ENCODE measurements at places on chromosomes 4 and X. TPM values are rescaled to one million over a fixed set of nuclear protein-coding genes. Genes with fewer than 3 reads are reported as not detected.

- no peaks in the 10 kb centered on the region for H3K4me1 ChIP-seq
- DNase-seq, result no peak
- H3K27ac ChIP-seq, result no peak overlapping the region
- H3K4me3 ChIP-seq, result no peak overlapping the region
- H3K27me3 ChIP-seq, result no peaks in the 10 kb centered on the region
Observed at GRCh38 chr4:156505341-156505955, 466.2 kb downstream of the PDGFC start.

DNA sequence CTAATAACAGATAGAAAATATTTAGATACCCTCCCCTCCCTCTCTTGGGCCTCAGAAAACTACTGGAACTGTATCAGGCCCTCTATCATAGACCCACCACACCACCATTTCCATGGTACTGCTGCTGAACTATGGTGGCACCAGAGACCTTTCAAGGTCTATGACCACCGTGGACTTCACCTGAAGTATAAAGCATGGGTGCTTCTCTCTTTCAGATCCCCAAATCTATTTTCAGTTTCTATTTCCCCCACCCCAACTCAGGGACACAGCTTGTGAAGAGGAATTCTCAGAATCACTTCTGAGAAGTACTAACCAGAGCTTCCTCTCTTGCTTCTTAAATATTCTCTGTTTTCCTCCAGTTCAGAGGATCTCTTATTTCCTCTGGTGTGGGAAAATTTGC lies 840.8 kb upstream of the HTR2C start:
- no peak overlapping the region for H3K27ac ChIP-seq
- no peak overlapping the region for H3K4me3 ChIP-seq

- no peak for DNase-seq
- H3K36me3 ChIP-seq, result peaks cover 17% of the 10 kb centered on the region
- peaks cover 19% of the 10 kb centered on the region for H3K4me1 ChIP-seq
- H3K27ac ChIP-seq, result no peak overlapping the region
Observed at GRCh38 chrX:118548841-118549240, 53.2 kb downstream of the DOCK11 start.

DNA sequence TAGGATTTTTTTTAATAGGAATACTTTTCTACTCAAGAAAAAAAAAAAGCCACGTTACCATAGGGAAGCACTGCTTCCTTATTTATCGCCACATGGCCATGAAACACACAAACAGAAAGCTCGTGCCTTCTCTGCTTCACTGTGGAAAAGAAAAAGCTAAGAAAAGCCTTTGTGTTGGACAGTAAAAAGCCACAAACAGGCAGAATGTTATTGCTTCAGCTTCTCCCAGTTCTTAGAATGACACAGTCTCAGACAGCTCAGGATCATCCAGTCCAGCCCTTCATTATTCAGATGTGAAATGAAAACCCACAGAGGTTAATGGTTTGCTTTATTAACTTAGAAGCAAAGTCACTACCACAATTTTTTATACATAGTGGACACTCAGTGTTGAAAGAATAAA lies 181.6 kb upstream of the NOCT start:
- peaks cover 5% of the 10 kb centered on the region for H3K27me3 ChIP-seq
- no peaks in the 10 kb centered on the region for H3K4me1 ChIP-seq
- no peak overlapping the region for H3K4me3 ChIP-seq
- H3K36me3 ChIP-seq, result no peaks in the 10 kb centered on the region

CLCN4 gene
- not detected for total RNA-seq

TEX11 gene
- not detected for total RNA-seq

FRAS1 gene
- total RNA-seq, result 0.22 TPM

GRCh38 chr4:12723849-12724447 lies 760.2 kb downstream of the RAB28 start:
- H3K4me3 ChIP-seq, result no peak overlapping the region
- H3K27ac ChIP-seq, result no peak overlapping the region
- H3K36me3 ChIP-seq, result no peaks in the 10 kb centered on the region
- DNase-seq, result no peak
- H3K4me1 ChIP-seq, result no peaks in the 10 kb centered on the region
- peaks cover 9% of the 10 kb centered on the region for H3K27me3 ChIP-seq

DNA sequence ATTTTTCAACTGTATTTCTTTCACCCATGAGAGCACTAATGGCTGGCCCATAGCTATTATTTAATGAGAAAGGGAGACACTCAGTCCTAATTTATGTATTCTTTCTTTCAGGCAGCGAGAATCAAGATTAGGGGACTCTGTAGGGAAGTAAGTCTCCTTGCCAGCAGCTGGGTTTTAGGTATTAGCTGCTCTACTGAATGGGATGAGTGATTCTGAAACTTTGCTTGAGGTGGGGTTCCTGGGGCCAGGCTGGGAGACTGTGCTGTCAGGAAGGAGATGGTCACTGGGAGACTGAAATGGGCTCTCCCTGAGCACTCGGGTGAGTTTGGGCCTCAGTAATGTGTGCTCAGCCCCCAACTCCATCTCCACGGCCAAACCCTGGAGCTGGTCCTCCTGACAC lies 78.7 kb downstream of the LNX1 start:
- DNase-seq, result no peak
- H3K27me3 ChIP-seq, result peaks cover 8% of the 10 kb centered on the region
- H3K36me3 ChIP-seq, result no peaks in the 10 kb centered on the region
- no peak overlapping the region for H3K27ac ChIP-seq

DNA sequence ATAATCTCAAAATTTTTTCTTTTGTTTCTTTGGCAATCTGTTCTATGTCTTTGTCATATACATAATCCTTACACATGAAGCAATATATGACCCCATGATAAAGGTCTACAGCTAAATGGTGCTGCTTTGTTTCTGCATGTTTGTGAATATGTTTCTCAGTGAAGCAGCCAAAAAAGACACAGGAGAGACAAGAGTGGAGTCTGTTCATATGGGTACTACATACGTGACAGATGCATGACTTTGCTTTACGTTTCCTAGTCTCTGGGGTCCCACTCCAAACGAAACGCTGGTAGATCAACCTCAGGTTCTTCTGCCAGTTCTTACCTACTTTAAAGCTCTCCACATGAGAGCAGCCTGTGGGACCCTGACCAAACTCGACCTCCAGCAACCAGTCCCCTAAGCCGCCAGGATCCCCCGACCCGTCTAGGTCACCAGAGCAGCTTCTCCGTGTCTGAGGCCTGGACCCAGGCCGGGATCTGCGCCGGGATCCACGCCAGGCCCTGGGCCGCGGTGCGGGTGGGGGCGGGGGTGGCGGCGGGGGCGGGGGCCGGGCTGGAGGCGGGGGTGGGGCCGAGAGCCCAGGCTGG lies 1.5 kb downstream of the USP51 start:
- no peaks in the 10 kb centered on the region for H3K27me3 ChIP-seq
- peaks cover 3% of the 10 kb centered on the region for H3K36me3 ChIP-seq
- peak overlapping the region; percentile 86 for H3K27ac ChIP-seq
- peak; percentile 1 for DNase-seq
- peak overlapping the region; percentile 87 for H3K4me3 ChIP-seq
- H3K4me1 ChIP-seq, result peaks cover 10% of the 10 kb centered on the region

HPGD gene
- total RNA-seq, result 5.5 TPM

TMLHE gene
- 11.1 TPM for total RNA-seq

DNA sequence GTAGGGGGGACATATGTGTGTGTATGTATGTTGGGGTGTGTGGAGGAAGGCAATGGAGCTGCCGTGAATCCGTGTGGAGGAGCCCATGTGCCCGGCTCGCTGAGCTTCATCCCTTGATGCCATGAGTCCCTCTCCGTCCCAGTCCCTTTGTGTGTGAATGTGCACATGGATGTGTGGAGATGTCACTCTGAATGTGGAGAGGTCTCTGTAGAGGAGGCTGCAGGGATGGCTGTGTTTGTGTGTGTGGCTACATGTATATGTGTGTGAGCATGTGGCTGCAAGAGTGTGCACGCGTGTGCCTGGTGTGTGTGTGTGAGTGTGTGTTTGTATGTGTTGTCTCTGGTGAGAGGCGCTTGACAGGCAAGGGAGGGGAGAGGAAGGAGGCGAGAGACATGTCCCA lies 1.3 kb downstream of the DLG3 start:
- no peak overlapping the region for H3K4me3 ChIP-seq
- DNase-seq, result no peak
- H3K27ac ChIP-seq, result no peak overlapping the region
- H3K36me3 ChIP-seq, result no peaks in the 10 kb centered on the region
- peaks cover 22% of the 10 kb centered on the region for H3K27me3 ChIP-seq

DNA sequence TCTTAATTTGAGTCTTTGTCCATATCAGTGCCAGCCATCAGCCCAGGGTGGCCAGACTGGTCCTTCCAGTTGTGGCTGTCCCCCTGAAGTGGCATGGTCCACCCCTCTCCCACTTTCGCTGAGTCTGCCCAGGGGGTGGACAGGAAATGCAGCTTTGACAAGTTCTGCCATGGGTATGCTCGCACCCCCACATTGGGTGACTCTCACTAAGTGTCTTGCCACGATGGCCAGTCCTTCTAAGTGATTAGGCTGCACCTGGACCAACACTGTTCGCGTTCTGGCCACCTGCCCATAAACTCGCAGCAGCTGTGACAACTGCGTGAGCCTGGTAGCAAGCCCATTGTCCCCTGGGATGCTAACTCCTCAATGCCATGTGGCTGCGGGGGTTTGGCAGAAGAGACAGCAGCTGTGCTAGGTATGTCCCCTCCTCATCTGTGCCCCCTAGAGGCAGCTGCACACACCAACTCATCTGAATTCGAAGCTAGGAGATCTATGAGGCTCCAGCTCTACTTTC lies 10.0 kb upstream of the LNX1 start:
- no peaks in the 10 kb centered on the region for H3K36me3 ChIP-seq
- H3K27ac ChIP-seq, result no peak overlapping the region
- H3K4me1 ChIP-seq, result no peaks in the 10 kb centered on the region
- H3K4me3 ChIP-seq, result no peak overlapping the region
- no peak for DNase-seq

DUX4 gene
- total RNA-seq, result not detected

- H3K27ac ChIP-seq, result no peak overlapping the region
- no peak for DNase-seq
- H3K27me3 ChIP-seq, result no peaks in the 10 kb centered on the region
- H3K36me3 ChIP-seq, result no peaks in the 10 kb centered on the region
- no peak overlapping the region for H3K4me3 ChIP-seq
Observed at GRCh38 chrX:41435708-41436107, 11.4 kb upstream of the NYX start.

Data from activated CD8-positive, alpha-beta T cell treated with anti-CD3 and anti-CD28 coated beads for 36 hours (primary cell).